Stimulated activated CD4-positive, alpha-beta T cell treated with anti-CD3 and anti-CD28 coated beads, Interleukin-12 subunit alpha, Interleukin-12 subunit beta, amount 100 ng/mL, for 4 hours (primary cell): ENCODE measurements at places on chromosomes 13 and 19.

DNA sequence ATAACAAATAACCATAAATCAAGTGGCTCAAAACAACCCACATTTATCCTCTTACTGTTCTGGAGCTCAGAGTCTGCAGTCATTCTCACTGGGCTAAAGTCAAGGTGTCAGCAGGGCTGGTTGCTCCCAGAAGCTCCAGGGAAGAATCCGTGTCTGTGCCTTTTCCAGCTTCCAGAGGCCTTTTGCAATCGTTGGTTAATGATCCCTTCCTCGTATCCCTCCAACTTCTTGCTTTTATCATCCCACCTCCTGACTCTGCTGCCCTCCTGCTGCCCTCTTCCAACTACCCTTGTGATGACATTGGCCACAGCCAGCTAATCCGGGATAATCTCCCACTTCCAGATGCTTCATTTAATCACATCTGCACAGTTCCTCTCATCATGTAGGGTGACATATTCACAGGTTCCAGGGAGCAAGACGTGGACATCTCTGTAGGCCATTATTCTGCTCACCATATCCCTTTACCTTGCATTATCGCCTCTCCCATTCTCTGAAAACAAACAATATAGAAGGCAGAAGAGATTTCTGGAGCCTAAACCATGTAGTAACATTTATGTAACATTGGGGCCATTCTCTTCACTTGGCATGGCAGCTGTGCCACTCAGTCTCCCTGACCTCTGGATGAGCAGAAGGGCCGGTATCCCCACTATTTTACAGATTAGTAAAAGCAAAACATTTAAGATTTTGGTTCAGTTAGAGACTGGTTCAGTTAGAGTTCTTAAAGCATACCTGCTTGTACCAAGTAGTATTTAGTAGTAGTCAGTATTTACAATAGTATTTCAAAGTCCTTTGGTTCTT, 53.5 kb downstream of the RFC3 start:
- no peak for DNase-seq

DNA sequence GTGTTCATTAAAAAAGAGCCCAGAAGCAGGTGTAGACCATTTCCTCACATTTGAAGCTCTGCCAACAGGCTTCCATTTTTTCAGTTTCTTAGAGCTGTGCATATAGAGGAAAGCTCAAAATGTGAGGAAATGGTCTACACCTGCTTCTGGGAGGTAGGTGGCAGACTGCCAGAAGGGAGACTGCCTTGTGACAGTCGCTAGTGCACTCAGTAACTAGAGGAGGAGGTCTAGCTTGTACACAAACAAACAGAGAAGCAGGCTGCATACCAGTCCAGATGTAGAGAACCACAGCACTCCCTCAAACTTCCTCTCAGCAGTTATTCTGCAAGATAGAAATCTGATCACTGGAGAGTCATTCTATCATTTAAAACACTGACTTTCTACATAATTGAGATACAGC, 800.2 kb downstream of the EFNB2 start:
- no peak for DNase-seq

DNA sequence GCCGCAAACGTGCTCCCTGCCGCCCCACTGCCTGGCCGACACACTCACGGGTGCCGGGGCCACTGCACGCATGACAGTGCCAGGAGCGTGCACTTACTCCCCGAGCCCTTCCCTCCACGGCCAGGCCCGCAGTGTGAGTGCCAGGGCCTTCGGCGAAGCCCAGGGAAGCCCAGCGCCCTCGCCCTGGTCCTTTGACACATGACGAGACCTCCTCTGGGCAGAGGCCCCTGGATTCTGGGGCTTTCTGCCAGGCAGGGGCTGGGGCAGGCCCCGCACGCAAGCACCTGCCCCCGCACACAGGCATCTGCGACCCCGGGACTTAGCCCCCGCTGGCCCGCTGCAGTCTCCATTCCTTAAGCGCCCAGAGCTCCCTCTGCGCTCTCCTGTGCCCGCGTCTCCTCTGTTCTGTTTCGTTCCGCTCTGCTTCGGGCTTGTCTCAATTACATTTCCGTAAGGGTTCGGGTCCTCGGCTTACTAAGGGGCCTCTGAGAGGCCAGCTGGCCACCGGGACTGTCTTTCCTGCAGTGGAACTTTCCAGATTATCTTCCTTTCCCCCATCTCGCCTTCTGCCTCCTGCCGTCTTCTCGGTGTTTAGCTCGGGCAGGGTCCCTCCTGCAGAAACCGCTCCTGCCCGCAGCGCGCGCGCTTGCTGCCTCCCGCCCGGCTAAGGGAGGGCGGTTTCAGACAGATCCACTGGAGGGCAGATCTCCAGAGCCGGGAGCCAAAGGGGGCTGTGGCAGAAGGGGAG, 98.8 kb downstream of the ING1 start:
- no peak for DNase-seq

GRCh38 chr13:109595471-109595870, 190.9 kb downstream of the IRS2 start:
- DNase-seq, result no peak

GRCh38 chr13:91280801-91281200, 66.7 kb upstream of the MIR17HG start:
- DNase-seq, result no peak

GRCh38 chr19:15864824-15865223, 33.0 kb downstream of the CYP4F2 start:
- no peak for DNase-seq

DNA sequence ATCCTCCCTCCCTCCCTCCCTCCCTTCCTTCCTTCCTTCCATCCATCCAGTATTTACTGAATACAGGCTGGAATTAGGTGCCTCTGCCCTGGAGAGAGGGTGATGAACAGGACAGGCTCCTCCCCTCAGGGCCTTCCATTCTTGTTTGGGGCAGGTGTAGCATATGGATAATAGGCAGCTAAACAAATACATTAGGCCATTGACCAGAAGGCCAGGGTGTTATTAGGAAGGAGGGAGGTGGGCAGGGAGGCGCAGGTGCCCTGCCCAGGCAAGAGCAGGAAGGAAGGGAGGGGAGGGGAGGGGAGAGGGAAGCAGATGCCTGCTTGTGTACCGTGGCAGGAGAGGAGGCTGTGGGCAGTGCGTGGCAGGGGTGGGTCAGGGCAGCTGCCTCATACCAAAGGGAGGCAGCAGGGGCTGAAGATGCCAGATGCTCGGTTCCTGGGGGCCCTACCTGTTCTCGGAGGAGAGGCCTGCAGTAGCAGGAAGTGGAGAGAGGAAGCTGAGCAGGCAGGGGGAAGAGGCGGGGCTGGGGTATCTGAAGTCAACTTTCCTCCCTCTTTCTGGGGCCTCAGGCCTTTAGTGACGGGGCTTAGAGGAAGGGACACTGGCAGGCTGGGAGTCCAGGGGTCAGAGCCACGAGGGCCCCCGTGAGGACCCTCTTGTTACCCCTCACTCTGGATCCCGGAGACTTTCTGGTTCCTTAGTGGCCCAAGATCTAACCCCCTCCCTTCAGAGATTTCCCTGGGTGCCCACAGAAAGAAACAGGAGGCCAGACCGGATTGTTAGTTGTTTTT, at the start of gene RINL:
Gene RINL, minus strand, starts transcription at position 495 of the 794 bp plus-strand sequence. CDS start 1,533 bp downstream, outside the sequence.
- peak; percentile 66 for DNase-seq

DNA sequence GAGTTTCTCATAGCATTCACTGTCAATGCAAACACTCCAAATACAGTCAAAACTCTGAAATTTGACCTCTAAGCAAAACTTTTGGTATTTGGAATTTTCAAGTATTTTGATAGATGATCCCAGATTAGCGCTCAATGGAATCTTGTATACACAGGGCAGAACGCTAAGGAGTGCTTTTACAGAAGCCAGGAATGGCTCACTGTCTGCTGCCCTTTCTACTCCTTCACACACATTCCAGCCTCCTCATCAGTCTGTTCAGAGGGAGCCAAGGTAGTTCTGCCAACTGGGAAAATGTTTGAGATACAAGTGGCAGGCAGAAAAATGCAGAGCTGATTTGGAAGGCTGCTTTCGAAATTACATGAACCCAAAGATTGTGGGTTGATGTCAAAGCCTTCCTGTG, 4.4 kb upstream of the STARD13 start:
- no peak for DNase-seq

DNA sequence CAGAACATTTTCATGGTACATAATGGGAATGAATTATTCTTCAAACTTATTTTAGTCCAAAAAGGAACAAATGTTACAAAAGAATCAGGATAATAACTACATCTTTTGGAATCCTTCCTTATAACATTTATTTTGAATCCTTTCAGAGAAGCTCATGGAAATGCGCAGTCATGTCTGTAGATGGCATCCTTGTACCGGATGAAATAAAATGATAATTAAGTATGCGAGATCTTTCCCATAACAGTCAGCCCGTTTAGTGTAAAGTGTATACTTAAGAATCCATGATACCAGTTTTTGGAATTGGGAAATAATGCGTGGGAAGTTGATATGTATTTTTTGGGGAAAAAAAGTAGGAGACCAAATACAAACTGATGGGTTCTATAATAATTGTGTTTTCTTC, 418.8 kb downstream of the GPC5 start:
- DNase-seq, result no peak

DNA sequence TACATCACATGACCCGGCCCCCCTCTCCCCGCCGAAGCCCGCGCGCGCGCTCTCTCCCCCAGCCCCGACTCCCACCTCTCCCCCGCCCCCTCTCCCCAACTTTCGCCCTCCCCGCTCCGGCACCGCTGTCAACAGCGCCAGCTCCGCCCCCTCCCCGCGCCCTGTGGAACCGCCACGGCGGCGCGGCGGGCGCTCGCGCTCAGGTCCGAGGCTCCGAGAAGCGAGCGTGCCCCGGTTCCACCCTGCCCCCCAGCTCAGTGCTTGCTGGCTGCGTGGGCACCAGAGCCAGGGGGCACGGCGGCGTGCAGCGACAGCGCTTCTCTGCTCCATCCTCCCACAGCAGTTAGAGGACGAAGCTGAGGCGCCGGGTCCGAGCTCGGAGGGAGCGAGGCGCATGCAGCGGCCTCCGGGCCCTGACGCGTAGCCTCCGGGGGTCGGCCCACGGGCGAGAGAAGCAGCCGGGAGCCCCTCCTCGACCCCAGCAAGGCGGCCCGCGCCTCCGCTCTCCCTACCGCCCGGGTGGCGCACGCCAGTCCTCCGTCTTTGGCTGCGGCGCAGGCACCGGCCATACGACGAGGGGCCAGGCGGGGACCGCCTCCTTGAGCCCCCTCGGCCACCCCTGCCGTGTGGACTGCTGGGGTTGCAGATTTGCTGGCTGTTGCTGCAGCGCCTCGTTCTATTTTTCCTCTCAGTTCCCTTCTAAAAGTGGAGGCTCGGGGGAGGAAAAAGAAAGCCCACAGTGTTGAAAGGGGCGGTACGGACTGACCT, 109.5 kb downstream of the KCNRG start:
- peak; percentile 91 for DNase-seq

DNA sequence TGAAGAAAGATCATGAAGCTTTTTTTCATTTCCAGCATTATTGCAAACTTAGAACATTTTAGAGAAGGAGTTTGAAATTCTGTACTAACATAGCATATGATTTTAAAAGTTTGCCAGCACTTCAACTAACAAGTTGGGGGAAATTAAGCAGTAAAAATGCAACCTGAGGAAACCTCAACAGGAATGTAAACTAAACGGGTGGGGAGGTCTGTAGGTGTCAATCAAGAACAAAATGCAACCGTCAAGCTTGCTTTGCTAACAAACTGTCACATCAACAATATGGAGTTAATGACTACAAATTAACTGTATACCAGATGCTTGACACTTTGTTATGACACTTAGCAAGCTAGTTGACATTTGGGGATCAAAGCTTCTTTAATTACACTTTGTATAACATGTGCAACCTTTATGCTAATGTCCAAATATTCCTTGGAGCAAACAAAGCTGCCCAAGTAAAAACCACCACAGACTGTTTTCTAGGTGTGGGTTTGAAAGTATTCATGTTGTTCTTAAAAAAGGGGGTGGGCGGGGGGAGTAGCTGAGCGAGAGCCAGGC, 52.1 kb downstream of the DACH1 start:
- no peak for DNase-seq

- no peak for DNase-seq
Observed at GRCh38 chr13:109146393-109146792, 517.0 kb downstream of the MYO16 start.

DNA sequence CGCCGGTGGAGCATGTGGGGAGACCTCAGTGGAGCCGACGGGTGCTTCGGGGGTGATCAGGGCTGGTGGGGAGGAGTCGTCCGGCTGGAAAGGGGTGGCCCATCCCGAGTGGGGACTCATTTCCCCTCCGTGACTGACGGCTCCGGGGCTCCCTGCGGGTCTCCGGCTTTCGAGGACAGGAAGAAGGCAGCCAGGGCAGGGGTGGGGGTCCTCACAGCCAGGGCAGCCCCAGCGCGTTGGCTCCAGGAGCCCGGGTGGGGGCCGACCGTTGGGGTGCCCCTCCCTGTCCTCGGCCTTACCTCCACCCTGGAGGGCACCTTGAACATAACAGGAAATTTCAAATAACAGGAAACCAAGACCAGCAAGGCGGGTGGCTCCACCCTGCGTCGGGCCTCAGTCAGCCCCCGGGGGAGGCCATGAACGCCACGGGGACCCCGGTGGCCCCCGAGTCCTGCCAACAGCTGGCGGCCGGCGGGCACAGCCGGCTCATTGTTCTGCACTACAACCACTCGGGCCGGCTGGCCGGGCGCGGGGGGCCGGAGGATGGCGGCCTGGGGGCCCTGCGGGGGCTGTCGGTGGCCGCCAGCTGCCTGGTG, at the start of gene S1PR4:
Gene S1PR4, plus strand, starts transcription at position 393 of the 596 bp plus-strand sequence. Its CDS starts 24 bp downstream, at position 417.
- peak; percentile 48 for DNase-seq

GRCh38 chr19:41398598-41398997, 980 bp downstream of the BCKDHA start:
- DNase-seq, result no peak

DNA sequence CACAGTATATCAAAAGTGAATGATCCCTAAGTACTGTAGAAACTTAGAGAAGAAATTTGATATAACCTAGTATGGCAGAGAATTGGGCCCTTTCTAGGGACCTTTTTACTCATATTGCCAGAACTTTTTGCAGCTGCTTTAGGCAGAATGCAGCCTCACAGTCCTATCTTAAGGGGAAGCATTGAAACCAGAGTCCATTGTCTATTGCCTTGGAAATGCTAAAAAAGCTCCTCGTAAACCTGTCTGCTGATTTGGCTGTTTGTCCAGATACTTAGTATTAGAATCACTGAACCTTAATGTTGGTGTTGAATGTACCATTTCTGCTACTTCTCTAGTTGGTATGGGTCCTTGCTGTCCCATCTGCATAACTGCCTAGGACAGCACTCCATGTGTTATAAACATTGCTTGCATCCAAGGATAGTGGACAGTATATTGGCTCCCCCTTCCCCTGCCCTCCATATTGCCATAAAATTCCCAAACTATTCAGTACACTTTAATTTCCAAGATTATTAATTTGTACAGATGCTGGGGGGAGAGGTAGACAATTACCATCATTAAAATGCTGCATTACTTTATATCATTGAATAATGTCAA, 36.1 kb downstream of the LSM14A start:
- no peak for DNase-seq

GRCh38 chr19:11020982-11021759, 60.3 kb downstream of the SMARCA4 start:
- no peak for DNase-seq

- no peak for DNase-seq
Observed at GRCh38 chr13:23620211-23620610, 50.0 kb downstream of the TNFRSF19 start.

GRCh38 chr13:42477596-42478190, 96.3 kb upstream of the TNFSF11 start:
- no peak for DNase-seq

- DNase-seq, result no peak
Observed at GRCh38 chr19:6126335-6126974, 9.0 kb upstream of the ACSBG2 start.

- no peak for DNase-seq
Observed at GRCh38 chr13:111114362-111115060, 599 bp upstream of the ARHGEF7 start.

GRCh38 chr19:49327878-49328544, 3.0 kb upstream of the SLC6A16 start:
- DNase-seq, result peak; percentile 37
